ENCODE measurements at places on chromosomes 11 and 22.

DNA sequence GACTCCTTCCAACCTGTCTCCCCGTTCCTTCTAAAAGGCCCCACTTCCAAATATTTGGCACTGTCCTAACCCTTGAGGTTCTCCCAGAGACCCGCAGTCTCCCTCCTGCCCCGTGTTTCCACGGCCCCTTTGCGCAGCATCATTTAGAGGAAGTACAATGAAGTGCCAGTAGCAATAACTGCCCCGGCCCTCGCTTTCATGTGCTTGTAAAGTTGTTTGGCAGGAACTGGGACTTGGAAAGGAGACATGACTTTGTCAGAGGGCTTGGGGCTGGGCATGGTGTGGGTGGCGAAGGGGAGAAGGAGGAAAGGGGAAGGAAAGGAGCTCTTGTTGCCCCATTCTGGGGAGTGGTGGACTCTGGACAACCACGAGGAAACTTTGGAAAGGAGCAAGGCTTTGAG is 2.6 kb downstream of the CD44 start:
- DNase-seq, result no peak

GRCh38 chr11:68328374-68329091 is 16.1 kb downstream of the LRP5 start:
- DNase-seq, result no peak

DNA sequence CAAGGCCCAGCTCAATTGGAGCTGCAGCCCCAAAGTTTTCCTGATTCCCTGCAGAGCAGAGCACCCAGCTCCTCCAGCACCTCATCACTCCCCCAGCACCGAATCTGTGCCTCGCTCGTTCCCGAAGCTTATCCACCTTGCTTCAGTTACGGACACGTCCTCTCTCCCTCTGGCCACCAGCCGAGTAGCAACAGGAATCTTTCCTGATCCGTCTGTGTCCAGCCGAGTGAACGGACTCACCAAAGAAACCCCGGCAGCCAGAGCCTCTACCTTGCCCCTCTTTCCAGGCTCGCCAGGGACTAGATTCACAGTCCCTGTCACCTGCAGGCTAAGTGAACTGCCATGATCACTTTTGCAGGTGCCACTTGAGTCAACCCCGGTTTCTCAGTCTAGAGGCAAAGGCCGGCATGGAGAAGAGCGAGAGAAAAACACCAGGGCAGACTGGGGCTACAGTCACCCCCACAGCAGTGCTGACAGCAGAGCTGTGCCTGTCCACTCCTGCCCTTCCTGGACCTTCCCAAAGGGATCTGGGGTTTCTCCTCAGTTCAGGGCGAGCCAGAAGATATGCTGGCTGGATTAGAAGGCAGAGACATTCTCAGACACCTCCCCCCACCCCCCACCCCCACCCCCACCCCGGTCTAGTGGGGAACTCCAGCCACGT is 32.3 kb downstream of the BID start:
- DNase-seq, result no peak

DNA sequence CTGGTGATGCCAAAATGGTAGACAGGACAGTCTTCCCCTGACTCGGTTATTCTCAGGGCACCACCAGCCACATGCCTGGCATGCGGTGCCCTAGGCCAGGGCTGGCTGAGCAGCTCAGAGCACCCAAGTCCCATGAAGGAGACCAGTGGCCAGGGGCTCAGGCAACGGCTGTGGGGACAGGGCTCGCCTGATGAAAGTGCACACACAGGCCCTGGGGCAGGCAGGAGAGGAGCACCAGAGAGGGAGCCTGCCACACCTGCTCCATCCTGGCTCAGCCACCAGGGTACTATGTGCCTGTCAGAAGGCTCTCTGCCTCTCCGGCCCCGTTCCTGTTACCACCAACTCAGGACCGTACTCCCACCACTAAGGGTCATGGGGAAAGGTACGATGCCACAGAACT is 12.1 kb downstream of the ELFN2 start:
- DNase-seq, result no peak

GRCh38 chr11:83801799-83802198 is 515.6 kb upstream of the CCDC90B start:
- no peak for DNase-seq

GRCh38 chr22:38240734-38241252 is 32.0 kb downstream of the TMEM184B start:
- DNase-seq, result peak; percentile 69

DNA sequence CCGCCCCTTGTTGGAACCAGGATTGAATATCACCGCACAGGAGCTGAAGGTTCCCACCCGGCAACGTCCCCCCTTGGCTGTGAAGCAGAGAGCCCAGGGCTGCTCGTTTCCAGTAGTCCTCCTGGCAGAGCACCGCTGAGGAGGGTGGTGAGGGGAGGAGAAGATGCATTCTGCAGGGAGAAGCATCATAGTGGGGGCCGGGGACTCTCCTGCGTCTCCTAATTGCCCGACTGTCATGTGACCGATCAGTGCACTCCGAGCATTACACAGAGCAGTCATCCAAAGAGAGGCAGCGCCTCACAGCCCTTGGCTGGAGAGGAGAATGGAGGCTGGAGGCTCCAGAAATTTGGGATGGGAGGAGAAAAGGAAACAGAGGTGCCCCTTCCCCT is 85.0 kb upstream of the SEPTIN5 start:
- DNase-seq, result no peak

DNA sequence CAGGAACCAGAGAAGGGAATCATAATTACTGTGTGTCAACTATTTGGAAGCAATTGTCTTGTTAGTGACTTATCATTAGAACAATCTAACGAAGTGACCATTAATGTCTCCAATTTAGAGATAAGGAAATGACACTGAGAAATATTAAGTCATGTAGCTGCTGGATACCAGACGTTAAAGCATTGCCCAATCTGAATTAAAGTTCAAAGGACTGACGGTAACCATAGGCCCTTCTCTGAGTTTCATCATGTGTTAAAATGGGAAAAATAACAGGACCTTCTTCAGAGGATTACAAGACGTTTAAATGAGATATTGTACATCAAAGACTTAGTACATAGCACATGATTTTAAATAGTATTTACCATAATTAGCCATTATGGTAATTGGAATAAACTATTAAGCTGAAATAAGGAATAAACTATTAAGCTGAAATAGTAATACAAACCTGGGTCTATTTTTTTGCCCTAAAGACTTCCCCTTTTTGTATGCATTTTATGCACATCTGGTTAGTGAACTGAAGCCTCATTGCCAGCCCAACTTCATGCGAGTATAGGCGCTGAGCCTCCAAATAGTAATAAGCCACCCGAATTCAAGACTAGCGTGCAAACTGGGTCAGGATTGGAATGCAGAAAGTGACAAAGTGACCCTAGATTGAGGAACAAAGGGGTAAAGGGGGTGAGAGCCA is 41.0 kb downstream of the GLYATL1 start:
- no peak for DNase-seq

DNA sequence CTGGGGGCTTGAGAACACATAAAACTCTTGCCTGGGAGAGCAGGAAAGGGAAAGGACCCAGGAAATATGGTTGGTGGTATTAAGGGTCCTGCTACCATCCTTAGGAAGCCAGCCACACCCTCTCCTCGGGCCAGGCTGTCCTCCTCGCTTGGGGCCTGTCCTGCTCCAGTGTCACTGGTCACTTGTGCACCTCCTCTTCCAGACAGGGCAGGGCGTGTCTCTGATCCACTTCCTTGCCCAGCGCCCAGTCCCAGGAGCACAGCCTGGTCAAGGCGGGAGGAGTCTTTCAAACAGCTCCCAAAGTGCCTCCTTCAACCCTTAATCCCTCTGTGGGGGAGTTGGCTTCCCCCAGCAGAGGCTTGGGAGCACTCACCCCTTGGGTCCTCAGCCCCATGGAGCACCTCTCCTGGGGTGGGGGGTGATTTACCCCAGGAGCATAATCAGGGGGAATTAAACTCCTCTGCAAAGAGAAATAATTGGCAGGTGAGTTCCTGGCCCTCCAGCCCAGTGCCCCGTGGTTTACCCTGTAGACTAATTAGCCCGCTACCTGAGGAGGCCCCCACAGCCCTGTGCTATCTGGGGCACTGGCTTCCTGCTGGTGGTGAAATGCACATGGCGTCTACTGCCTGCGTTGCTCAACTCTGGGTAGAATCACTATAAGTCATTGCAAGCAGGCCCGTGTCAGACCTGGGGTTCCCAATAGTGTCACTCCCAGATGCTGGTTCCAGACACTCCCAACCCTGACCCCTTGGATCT is 8.0 kb downstream of the TMPRSS6 start:
- no peak for DNase-seq

DNA sequence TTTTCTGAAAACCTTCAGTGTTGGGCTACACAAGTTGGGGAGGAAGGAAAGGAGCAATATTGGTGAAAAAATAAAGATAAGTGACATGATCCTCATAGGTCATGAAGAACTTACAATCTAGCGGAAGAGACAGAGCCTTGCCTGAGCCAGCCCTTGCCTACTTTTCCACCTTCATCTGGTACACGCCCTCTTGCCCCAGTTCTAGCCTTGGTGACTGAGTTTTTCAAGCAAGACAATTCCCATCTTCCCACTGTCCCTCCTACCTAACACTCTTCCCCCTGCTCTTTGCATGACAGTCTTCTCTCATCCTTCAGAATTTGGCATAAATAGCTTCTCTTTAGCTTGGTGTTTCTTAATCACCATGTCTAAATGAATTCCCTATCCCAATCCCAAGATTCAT is 42.6 kb downstream of the BBOX1 start:
- no peak for DNase-seq

DNA sequence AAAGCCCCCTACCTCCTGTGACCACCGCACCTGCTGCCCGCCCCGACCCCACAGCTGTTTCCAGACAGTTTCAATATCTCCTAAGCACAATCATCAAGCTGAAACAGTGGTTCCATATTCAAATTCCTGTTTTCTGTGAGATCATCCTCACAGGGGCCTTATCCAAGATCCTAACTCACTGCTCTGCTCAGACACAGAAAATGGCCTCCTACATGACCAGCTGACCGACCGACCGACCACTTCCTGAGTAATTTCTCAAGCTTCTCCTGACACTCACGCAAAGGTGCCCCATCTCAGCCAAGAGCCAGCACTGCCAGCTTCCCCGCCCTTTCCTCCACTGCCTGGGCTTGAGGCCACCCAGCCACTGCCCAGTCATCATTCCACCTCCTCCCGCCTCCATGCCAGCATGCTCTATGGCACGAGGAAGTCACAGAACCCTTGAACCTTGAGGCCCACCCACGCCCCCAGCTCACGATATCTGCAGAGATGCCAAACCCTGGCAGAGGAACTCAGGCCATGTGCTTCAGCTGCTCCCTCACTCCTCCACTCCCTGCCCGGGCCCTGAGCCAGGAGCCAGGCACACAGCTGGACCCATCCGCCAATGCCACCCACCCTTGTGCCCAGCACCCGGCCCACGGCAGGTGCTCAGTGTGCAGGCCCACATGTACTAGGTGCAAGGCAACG is 14.0 kb downstream of the KIAA0930 start:
- DNase-seq, result no peak

GRCh38 chr22:30116362-30117117 is 36.3 kb downstream of the HORMAD2 start:
- peak; percentile 40 for DNase-seq

DNA sequence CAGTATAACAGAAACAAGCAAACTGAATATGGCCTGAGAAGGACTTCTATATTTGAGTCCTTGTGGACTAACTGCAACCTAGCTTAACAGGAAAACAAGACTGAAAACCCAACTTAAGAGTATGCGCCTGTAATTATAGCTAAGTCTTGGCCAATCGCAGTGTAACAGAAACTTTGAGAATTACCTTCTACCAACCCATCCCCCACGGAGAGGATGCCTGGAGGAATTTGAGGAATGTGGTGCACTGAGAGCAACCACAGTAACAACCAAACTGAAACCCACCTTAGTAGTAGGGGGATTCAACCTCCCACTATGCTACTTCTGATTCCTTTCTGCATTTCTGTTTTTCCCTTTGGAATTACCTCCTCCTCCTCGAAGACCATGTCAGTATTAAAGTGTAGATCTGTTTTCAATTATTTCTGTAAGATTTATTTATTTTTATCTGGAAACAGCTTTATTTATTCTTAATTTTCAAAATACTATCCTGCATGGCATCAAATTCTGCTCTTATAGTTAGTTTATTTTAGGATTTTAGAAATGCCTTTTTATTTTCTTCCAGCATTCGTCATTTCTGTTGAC is 393.6 kb downstream of the KCNA4 start:
- DNase-seq, result no peak

GRCh38 chr22:50018608-50019285 is 6.2 kb upstream of the IL17REL start:
- DNase-seq, result no peak

- no peak for DNase-seq
Measured at GRCh38 chr11:123122341-123122740, 60.4 kb upstream of the HSPA8 start.

DNA sequence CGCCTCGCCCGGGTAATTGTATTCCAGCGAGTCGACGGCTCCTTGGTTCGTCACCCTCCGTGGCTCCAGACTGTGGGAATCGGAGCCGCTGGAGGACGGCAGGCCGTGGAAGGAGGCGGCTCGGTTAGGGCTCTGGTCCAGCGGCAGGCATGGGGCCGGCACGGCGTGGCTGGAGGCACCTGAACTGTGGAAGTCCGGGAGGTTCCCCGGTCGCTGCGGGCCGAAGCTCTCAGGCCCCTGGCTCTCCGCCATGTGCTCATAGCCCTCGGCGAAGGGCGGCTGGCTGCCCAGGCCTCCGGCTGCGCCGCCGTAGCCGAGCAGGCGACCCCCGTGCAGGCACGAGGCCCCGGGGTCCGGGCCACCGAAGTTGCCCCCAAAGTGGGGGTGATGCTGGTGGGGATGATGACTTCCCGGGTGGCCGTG is 1.7 kb downstream of the MN1 start:
- DNase-seq, result no peak

- no peak for DNase-seq
Measured at GRCh38 chr11:14645015-14645912, 1.7 kb downstream of the PDE3B start.

- DNase-seq, result no peak
Measured at GRCh38 chr11:1195682-1196515, 27.0 kb upstream of the MUC5B start.

- no peak for DNase-seq
Measured at GRCh38 chr22:48254311-48254873, 1491.9 kb downstream of the TBC1D22A start.

GRCh38 chr11:64768300-64768694 is 8.5 kb upstream of the PYGM start:
- no peak for DNase-seq

All from fibroblast of skin of left biceps (primary cell).